Muscle of back (tissue), 13 donors: ENCODE measurements at places on chromosomes 6 and 20. TPM values are rescaled to one million over a fixed set of nuclear protein-coding genes. Genes with fewer than 3 reads are reported as not detected.

DNA sequence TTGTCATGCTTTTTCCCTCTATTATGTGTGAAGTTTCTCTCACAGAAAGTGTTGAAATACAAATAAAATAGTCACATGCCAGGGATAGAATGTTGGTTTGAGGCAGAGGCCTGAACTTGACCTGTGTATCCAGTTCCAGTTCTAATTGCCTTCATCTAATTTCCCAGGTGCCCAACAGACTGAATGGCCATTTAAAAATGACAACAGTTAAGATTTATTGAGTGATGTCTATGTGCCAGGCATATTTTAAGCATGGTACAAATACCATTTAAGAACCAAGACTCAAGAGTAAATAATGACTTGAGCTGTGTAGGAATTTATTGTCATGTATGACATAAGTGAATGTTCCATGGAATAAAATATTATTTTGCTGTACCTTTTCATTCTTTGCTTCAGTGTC is 87.6 kb upstream of the EMILIN3 start:
- DNase-seq, result no peak

GRCh38 chr6:47161176-47161687 is 119.1 kb upstream of the ADGRF1 start:
- no peak for DNase-seq

- no peak for DNase-seq
Observed at GRCh38 chr20:13349235-13349604, 128.1 kb downstream of the ISM1 start.

DNA sequence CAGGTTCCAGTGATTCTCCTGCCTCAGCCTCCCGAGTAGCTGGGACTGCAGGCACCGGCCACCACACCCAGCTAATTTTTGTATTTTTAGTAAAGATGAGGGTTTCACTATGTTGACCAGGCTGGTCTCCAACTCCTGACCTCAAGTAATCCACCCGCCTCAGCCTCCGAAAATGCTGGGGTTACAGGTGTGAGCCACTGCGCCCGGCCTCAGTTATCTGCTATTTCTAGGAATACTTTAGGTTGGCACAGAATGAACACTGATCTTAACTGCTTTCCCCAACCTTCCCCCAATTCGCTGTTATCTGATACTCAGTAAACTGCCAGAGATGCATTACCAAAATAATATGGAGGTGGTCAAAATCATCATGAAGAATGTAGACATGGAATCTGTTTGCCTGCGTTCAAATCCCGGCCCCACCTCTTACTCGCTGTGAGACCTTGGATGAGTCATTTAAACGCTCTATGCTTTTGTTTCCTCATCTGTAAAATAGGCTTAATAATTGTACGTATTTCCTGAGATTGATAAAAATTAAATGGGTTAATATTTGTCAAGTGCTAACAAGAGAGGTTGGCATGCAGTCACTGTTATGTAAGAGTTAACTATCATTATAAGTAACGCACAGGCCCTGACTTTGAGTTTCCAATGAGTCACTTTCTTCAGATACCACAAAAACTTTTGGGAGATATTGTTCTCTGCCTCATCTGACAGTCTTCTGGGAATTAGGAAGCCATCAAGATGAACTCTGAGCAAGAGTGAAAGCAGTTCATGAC is 44.5 kb upstream of the NCOA3 start:
- no peak for DNase-seq

- no peak for DNase-seq
Observed at GRCh38 chr6:12353731-12354130, 63.6 kb downstream of the EDN1 start.

- peak; percentile 85 for DNase-seq
Observed at GRCh38 chr6:42451333-42452170, at the start of gene TRERF1. Gene TRERF1, minus strand, starts transcription at chr6:42451926. Its CDS starts 182,336 bp downstream, at chr6:42269590.

GRCh38 chr6:139112146-139112545 is 22.7 kb upstream of the HECA start:
- DNase-seq, result no peak

DNA sequence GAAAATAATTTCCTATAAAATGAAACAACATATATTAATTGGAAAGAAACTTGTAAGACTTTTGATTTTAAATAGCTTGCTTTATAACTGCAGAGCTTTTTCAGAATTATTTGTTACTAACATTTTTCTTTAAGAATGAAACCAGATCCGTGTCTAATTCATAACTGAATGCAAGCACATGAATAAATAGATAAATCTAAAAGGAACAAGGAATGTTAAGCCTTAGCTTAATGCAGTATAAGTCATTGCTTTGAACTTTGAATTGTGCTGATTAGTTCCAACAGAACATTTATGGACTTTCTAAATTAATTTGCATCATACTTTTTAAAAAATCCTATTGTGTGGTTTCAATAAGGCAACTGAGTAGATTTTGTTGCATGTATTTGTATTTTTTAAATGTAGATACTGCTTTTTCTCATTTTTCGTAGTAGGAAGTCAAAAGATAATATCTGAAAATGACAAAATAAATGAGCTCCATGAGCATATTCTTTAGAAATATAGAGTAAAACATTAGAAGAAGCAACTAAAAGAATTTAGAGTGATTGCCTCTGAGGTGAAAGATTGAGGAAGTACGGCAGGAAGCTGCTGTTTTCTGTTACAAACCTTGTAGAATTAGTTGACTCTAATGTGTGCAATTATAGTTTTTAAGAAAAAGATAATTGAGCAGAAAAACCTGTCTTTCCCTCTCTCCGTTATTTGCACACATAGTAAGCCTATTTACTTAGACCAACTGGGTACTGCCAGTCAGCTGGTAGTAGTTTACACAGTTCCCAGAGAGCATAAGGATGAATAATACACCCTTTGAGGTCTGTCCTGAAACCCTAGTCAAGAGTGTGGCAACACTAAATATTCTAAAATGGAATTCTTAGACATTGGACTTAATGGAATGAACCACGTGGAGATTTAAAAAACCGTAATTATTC is 32.6 kb upstream of the SLC35D3 start:
- no peak for DNase-seq

- no peak for DNase-seq
Observed at GRCh38 chr6:108359901-108360882, 65.3 kb downstream of the AFG1L start.

DNA sequence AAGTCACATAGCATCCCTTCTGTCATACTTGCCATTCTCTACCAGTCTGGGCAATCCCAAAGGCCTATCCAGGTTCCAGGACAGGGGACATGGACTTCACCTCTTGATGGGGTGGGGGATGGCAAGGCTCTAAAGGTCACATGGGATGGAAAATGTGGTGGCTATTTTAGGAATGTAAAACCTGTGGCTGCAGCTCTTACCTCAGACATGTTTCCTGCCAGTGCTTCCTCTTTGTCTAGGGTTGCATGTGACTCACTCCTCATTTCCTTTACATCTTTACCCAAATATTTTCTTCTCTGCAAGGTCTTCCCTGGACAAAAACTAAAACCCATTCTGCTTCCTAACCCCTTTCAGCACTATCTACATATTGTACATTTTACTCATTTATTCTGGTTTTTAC is 135.7 kb downstream of the BTBD3 start:
- DNase-seq, result peak; percentile 34

DNA sequence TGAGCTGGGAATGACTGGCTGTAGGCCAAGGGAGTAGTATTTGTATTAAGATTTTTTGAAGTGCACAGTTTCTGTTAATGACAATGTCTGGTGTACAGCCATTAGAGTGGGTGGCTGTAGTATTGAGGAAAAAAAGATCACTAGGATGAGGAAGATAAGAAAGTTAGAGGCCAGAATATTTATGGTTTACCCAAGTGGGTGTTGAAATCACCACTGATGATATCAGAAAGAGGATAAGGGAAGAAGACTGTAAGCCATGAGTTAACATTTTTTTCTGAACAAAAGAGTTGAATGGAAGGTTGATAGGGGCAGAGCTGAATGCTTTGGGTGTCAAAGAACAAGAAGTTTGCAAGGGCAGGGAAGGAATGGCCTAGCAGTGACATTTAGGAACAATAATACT is 104.7 kb downstream of the PRDM13 start:
- DNase-seq, result no peak

- no peak for DNase-seq
Observed at GRCh38 chr6:14797875-14798593, 447.8 kb upstream of the JARID2 start.

- DNase-seq, result no peak
Observed at GRCh38 chr6:144675231-144675861, 390.2 kb downstream of the UTRN start.

DNA sequence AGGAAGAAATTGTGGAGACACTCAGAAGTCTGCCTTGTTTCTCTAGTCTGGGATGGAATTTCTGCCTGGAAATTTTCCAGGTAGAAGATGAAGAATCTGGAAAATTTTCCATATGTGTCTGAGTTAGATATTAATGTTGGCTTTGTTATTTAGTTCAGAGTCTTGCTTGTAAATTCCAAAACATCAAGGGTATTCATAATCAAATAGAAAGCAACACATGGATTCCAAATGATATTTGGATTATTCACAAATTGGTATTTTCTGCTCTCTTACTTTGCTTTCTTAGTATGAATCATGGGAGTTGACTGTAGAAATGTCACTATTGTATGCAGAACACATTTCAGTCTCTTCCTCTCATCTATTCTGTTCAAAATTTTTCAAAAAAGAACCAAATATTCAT is 116.0 kb downstream of the GRIK2 start:
- no peak for DNase-seq

GRCh38 chr6:5172041-5172653 is 87.0 kb downstream of the PPP1R3G start:
- DNase-seq, result no peak

- DNase-seq, result no peak
Observed at GRCh38 chr6:33839399-33840047, 35.7 kb upstream of the MLN start.

DNA sequence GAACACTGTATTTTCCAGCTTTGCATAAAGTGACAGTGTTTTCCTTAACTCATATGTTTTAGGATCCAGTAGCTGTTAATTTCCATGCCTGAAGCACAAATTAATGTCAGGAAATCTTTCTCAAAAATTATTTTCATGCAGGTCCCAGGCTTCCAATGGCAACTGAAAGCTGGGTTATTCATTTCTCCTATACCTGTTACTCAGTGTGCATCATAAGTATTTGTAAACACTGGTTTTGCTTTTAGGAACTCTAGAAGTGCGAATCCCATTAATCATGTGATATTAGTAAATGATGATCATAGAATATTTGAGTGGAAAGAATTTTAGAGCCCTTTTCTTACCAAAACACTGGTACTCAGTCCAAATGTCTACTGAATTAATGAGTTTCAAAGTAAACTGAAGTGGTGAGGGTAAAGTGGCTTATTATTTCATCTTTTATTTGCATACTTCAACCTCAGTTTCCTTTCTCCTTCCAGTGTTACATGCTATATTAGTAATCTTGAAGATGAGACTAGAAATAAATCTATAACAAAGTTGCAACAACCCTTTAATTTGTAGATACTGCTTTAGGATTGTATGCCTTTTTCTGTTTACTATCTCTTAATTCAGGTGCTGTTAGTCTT is 124.0 kb downstream of the ZFAND3 start:
- DNase-seq, result no peak

GRCh38 chr6:130969791-130970491 is 93.1 kb downstream of the EPB41L2 start:
- peak; percentile 95 for DNase-seq

DNA sequence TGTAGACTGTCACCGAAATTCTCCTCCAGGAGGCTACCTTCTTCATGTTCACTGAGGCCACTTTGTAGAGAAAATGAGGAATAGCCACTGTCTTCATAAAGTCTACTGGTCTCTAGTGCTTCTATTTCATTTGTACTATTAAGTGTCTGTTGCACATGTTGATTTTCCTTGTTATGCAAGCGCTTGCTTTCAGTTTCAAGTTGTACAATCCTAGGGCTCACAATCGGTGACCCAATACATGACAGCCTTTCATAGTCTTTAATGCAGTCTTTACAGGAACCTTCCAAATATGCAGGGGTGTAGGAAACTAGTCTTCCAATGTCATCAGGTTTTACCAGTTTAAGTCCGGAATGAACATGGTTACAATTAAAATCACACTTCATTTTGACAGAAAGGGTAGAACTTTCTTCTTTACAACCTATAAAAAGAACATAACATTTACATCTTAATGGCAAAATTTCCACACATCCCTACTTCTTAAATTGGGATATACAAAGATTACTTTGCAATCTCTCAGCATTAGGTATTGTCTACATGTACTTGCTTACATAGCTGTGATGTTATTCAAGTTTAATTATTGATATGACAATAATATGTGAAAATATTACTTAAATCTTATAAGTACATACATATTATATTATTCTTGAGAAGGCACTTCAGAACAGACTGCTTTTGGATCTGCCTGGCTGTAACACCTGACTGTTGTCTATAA is 7.5 kb downstream of the FBXO5 start:
- DNase-seq, result no peak

DNA sequence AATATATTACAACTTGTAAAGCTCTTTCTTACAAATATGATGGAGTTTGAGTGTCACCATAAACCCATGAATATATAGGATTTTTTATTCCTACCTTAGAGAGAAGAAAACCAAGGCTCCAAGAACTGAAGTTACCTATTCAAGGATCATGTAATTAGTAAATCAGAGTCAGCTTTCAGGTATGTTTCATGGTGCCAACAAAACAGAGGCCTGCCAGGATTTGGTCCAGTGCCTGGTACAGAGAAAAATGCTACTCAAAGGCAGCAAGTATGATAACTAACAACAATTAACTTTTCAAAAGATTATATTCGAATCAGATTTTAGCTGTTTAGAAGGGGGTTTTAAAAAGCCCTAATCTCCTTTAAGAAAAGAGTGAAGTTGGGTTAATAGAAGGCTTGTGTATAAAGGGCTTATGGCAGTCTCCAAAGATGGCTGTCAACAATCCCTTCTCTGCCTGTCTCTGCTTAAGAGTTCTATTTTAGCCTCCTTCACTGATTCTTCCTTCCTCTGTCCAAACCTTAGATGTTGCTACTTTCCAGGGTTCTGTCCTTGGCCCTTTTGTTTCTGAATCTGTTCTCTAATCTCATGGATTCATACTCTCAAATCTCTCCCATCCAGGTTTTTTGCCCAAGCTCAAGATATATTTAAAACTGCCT is 7.8 kb downstream of the MAP3K7 start:
- DNase-seq, result no peak

DNA sequence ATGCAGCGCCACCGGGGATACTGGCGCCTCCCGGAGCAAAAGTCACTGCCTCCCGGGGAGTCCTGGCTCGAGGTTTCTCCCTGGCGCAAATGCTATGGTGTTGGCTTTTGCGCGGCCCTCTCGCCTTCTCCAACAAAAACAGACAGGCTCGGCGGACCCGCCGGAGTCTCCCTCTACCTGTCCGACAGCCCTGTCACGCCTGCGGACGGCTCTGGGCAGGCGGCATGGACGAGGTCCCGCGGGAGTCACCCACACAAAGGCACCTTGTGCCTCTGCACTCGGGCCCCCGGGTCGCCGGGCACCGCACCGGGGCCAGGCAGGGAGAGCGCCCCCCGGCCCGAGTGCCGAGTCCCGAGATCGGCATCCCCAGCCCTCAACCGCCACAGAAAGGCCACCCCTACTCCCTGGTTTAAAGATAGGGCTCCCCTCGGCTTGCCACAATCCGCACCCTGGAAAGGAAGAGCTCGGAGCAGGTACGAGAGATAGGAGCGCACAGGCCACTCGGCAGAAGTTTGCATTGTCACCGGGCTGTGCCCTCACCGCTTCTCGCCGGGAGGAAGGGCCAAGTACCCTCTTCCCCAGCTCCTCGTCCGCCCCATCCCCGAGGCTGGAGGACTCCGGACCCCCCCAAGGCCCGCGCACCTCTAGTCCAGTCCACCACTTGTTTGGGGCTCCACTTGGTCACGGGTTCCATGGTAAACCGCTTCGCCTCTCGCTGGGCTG is 903 bp downstream of the CNKSR3 start:
- no peak for DNase-seq

The PRKN gene
- polyA plus RNA-seq, result 2.7 TPM

The RSPH4A gene
- 0.91 TPM for polyA plus RNA-seq

The RNF144B gene
- polyA plus RNA-seq, result 8.6 TPM

The NR2E1 gene
- polyA plus RNA-seq, result not detected

The MUCL3 gene
- polyA plus RNA-seq, result not detected

The ADGRF5 gene
- 32.3 TPM for polyA plus RNA-seq

The GPR6 gene
- not detected for polyA plus RNA-seq
